ENCODE measurements at places on chromosomes 11 and 22.

- no peak for DNase-seq
These were observed 3.6 kb downstream of the MTMR3 start for GRCh38 chr22:29886596-29886995.

DNA sequence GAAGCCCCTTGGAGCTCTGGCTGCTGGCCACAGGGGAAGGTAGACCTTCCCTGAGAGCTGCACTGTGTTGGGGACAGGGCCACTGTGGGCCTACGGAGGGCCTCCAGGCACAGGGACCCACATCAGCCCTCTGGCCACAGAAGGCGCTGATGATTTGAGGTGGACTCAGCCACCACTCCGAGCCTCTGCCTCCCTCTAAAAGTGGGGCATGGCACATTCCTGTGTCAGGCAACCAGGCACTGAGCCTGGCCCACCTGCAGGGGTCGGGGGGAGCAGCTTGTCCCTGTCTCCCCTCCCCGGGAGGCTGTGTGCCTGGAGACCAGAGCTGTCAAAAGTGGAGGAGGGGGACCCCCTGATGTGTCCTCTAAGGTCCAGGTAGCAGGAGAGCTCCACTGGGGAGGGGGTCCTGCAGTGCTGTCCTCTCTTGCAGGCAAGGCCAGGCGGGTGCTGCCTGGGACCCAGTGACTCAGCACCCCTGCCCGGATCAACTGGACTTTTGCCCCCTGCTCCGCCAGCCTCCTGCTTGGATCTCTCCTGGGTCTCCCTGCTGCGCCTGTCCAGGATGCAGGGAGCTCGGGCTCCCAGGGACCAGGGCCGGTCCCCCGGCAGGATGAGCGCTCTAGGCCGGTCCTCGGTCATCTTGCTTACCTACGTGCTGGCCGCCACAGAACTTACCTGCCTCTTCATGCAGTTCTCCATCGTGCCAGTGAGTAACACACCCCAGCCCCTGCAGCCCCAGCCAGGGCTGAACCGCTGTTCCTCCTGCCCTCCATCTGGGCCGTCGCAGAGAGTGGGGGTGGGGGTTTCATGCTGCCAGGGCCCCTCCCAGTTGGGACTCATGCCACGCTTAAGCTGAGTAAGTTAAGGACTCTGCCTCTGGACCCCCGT, 17.5 kb upstream of the CDKN1C start:
- no peak for DNase-seq

DNA sequence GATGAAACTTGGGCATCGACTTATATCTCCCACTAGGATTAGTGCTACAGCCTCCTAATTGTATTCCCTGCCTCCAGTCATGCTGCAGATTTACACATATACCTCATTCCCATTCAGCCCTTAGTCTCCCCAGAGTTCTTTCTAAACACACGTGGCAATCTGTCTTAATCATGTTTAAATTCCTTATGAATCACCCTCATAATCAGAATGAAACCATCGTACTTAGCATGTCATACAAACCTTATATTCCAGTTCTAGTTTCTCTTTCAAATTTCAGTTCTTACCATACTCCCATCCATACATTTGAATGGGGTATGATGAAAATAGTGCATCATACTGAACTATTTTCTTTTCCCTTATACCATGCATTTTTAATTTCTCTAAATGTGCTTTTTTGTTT, 6.0 kb upstream of the OR10A2 start:
- DNase-seq = no peak

- DNase-seq = peak; percentile 21
These were observed 678 bp upstream of the RANGAP1 start for GRCh38 chr22:41286639-41287091.

DNA sequence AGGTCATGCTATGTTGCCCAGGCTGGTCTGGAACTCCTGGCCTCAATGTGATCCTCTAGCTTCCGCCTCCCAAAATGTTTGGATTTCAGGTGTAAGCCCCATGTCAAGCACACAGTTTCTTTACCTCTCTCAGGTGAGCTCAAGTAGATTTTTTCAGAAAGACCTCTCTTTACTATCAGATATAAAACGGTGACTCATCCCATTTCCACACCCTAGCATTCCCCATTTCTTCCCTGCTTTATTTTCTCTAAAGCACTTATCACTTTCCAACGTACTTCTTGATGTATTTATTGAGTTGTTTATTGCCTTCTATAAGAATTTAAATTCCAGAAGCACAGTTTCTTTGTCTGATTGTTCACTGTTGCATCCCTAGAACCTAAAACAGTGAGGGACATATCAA, 3.7 kb downstream of the TSG101 start:
- DNase-seq = no peak

DNA sequence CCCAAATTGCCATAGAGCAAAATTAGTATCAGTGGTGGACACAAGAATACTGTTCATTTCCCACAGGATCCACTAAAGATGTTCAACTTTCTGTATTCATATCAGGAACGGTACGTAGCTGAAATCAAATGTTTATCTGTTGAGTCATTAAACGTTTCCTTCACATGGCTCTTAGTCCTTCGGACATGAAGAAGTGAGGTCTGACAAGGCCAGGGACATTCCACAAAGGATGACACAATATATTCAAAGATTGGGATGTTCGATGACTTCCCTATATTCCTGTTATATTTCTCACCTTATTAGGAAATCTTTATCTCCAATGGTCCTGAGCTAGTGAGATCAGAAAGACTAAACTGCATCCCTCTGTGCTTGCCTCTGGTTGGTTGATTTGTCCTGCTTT, 129.0 kb downstream of the ETS1 start:
- no peak for DNase-seq

GRCh38 chr22:47366026-47366767, 603.7 kb downstream of the TBC1D22A start:
- DNase-seq = no peak

- DNase-seq = no peak
These were observed 49.9 kb downstream of the ARFGAP3 start for GRCh38 chr22:42807185-42807584.

DNA sequence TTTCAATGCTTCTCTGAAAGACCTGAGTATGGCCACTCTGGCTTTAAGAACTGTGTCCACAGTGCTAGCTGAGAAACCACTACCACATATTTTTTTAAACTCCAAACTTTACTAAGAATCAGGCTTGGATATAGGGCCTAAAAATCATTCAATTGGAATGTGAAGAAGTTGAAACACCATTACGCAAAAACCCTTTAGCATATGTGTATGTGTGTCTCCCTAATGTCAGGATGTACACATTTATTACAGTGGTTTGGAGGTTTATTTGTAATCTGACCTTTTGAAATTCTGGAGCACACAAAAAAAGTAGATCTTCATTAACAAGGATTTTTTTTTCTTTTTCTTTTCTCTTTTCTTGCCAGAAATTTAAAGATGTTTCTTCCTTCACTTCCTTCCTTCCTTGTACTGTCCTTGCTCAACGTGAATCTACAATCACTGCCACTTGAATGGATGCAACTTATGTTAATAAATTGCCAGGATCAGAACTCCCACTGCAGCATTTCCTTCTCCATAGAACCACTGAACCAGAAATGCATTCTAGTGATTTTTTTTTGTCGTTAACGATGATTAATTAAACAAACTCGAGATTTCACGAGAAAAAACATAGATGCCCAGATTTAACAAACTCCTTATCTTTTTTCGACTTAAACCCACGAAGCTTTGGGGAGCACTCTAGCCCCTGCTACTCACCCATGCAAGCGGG, 3.1 kb upstream of the ADM start:
- DNase-seq = no peak

DNA sequence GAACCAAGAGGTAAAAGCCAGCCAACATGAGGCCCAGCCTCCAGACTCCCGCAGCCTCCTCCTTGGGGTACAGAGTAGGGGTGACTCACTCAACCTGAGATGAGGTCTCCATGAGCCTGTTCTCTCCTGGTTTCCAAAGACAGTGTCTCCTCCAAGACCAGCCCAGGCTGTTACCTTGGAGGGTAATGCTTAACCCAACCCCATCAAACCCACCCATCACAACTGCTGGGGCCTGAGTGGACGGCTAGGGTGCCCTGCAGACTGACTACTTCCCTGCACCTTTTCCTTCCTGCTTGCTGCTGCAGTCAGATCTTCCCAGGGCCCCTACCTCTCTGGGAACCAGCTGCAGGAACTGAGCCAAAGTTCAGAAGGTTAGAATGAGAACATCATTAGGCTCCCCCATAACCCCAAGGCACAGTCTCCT, 5.1 kb upstream of the NOL12 start:
- no peak for DNase-seq

DNA sequence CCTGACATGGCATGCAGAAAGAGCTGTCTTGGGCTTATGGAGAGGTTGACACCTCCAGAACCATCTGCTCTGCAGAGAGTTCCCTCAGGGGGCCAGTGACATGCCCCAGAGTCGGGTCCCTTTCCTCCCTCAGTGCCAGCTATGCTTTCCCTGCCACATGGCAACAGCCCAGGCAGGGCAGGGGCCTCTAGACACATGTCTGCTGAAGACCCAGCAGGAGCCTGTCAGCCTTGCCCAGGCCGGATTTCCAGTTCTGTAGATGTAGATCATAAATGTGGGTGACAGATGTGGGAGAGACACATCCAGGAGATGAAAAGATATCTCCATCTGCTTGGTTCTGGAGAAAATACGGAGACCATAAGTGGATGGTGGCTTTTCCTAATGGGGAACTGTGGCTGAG, 25.5 kb downstream of the NAV2 start:
- DNase-seq = no peak

DNA sequence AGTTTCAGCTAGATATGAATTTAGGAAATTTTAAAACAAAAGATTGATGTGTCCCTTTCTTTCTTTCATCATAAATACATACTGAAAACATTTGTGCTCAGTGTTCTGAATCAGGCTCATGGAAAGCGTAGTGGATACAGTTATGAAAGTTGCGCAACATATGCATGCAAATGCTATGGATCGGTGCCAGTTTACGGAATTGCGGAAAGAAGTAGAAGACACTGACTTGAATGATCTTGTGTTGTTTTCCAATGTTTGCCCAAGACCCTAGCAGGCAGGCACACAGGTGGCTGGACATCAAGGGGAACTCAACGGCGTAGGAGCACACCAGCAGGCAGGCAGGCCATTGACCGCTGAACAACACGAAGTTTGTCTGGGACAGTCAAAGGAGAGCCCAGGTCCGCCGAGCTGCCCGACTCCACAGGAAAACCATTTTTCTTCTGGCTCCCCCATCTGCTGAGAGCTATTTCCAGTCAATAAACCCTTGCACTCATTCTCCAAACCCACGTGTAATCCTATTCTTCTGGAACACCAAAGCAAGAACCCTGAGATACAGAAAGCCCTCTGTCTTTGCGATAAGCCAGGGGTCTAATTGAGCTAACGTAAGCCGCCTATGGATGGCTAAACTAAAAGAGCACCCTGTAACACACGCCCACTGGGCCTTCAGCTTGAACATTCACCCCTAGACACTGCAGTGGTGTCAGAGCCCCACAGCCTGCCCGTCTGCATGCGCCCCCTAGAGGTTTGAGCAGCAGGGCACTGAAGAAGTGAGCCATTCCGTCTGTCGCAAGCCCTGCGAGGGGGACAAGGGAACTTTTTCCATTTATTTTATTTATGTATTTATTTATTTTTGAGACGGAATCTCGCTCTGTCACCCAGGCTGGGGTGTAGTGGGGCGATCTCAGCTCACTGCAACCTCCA, 7.4 kb upstream of the BIRC3 start:
- no peak for DNase-seq

DNA sequence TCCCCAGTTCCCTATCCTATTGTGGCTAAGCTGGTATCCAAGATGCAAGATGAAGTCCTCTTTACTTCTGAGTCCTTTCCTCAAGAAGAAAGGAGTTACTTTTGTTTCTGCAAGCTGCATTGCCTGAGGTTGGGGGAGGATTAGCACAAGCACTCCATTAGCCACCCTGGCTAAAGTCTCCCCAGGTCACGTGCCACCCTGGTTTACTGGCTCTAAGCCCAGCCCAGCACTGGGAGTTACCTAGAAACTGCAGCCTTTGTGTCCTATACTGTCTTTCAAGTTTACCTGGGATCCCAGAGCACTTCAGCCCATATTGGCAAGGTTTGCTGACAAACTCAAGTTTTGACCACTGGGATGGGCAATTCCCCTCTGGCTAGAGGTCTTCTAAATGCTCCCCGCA, 78.4 kb upstream of the DBX1 start:
- DNase-seq = no peak

DNA sequence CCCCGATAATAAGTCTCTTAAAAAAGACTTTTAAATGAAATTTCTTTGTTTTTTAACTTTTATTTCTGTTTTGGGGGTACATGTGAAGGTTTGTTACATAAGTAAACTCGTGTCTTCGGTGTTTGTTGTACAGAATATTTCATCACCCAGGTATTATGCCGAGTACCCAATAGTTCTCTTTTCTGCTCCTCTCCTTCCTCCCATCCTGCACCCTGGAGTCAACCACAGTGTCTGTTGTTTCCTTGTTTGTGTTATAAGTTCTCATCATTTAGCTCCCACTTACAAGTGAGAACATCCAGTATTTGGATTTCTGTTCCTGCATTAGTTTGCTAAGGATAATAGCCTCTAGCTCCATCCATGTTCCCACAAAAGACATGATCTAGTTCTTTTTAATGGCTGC, 1.6 kb upstream of the GSTP1 start:
- DNase-seq = no peak

DNA sequence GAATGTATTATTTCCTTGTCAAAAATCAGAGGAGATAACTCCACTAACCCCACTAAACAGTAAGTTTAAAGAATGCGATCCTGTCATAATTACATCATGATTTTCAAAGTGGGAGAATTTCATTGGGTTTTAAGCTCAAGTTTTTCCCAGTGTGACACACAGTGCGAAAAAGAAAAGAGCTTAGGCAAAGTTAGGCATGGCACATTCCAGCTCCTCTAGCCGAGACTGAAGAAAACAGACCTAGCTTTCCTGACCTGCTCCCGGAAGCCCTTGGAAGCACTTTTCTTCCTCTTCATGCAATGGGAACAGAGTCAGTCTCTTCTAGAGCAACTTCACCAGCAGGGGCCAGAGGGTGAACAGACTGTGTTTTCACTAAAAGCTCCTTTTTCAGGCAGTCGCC, 76.6 kb upstream of the AKIP1 start:
- DNase-seq = no peak

GRCh38 chr11:112962579-112963367, 1.6 kb downstream of the NCAM1 start:
- DNase-seq = no peak

GRCh38 chr11:35324981-35325380, 94.4 kb downstream of the SLC1A2 start:
- no peak for DNase-seq

DNA sequence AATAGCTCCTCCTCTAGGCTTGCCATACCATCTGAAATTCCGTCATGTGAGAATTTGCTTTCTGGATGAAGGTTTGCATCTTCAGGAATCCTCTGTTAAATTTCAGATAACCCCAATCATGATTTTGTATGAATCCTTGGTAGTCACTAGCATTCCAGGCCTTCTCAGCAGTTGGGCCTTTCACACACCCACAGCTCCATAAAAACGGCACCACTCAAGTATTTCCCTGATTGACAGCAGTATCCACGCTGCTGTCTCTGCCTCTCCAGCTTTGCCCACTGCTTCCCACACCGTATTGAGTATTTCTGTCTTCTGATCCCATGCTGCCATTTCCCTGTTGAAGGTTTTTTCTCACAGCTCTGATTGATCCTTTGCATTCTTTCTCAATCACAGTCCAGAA, 208.7 kb upstream of the NCAM1 start:
- no peak for DNase-seq

- DNase-seq = peak; percentile 10
These were observed 12.1 kb downstream of the PLAAT5 start for GRCh38 chr11:63478896-63479295.

All from activated T-helper 1 cell treated with Interleukin-2 at 50 U/mL for 16 hours (primary cell).